ENCODE measurements at places on chromosomes 3 and 15. TPM values are rescaled to one million over a fixed set of nuclear protein-coding genes. Genes with fewer than 3 reads are reported as not detected.

ZKSCAN7 gene
- 6.7 TPM for polyA plus RNA-seq

PAQR5 gene
- 0.37 TPM for polyA plus RNA-seq

PLA2G4B gene
- polyA plus RNA-seq: 7.8 TPM

LEKR1 gene
- 0.61 TPM for polyA plus RNA-seq

IFT57 gene
- polyA plus RNA-seq: 24.6 TPM

ZNF620 gene
- 2.5 TPM for polyA plus RNA-seq

SERINC4 gene
- polyA plus RNA-seq: 0.42 TPM

Data from forelimb muscle (tissue), 1 donor.